B cell (primary cell): ENCODE measurements at places on chromosomes 13 and 19. TPM values are rescaled to one million over a fixed set of nuclear protein-coding genes. Genes with fewer than 3 reads are reported as not detected.

- no peak for DNase-seq
Measured at GRCh38 chr13:74082741-74083160, 51.5 kb downstream of the KLF12 start.

- no peak for DNase-seq
Measured at GRCh38 chr13:91986761-91987483, 588.5 kb downstream of the GPC5 start.

DNA sequence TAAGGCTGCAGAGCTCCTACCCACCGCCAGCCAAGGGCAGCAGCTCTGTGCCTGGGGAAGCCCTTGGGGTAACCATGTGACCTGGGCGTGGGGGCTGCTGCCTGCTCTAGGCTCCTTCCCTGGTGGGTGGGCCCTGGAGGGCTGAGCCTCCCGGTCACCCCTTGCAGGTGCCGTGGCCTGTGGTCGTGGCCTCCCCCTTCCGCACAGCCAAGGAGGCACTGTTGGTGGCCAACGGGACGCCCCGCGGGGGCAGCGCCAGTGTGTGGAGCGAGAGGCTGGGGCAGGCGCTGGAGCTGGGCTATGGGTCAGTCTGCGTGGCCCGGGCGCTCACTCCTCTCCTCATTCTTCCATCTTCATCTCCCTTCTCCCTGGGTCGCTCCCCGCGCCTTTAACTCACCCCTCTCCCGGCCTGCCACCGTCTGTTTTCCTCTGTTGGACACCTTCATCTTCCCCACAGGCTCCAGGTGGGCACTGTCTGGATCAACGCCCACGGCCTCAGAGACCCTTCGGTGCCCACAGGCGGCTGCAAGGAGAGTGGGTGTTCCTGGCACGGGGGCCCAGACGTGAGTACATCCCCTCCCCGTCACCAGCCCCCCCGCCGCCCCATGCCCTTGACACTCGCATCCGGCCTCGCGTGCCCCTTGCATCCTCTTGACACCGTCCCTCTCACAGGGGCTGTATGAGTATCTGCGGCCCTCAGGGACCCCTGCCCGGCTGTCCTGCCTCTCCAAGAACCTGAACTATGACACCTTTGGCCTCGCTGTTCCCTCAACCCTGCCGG, 9.9 kb upstream of the FLT3LG start:
- DNase-seq = no peak

DNA sequence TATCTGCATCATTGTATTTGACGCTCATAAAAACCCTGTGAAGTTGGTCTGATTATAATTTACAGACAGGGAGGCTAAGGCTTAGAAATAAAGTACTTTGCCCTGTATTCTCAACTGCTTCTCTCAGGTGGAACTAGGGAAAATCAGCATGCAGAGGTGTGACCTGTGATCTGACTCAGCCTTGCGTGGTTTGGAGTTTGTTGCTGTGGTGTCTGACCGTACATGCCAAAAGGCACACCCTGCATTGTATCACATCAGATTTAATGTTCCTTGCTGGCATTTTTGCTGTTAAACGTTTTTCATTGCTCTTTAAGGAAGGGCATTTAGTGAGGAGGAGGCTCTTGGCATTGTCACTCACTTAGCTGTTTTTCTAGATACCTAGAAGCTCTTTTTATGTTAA, 58.8 kb upstream of the C1QTNF9B start:
- no peak for DNase-seq

DNA sequence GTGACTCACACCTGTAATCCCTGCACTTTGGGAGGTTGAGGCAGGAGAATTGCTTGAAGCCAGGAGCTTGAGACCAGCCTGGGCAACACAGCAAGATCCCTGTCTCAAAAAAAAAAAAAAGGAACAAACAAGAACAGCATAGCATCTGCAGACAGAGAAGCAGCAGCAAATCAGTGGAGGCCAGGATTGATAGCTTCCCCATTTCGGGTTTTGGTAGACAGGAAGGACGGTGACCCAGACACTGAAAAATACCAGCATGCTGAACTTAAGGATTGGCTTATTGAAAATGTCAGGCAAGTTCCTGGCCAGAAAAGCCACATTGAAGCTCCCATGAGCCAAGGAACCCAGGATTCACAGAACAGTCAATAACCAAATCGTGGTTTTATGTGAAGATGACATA, 3.0 kb downstream of the ZNF490 start:
- DNase-seq = peak; percentile 32

DNA sequence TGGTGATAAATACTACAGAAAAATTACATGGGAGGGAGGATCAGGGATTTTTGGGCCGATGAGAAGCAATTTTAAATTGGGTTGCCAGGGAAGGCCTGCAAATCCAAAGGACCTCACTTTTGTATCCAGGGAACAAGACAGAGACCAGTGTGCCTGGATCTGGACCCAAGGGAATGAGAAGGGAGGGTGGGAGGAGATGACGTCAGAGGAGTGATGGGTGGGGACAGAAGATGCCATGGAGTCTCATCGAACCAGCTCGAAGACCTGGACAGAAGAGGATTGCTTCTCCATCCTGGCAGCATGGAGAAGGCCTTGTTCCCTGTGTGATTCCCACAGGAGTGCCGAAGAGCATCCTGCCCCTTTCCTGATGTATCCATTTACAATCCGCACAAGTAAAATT, 68.9 kb downstream of the ITGBL1 start:
- DNase-seq = no peak

DNA sequence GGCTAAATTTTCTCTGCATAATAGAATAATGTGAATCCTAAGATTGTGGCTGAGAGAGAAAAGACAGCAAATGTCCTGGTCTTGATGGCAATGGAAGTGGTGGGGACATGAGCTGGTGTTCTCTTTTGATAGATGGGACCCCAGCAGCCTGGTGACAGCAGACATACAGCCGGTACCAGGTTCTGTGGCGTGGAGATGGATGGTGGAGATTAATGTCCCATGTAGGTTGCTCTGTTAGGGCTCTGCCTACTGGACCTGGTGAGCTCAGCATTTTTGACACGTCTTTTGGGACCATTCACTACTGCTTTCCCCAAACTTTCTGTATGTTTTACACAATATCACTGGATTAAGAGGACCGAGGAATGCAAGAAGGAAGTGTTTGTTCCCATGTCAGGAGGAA, 8.2 kb upstream of the SIGLEC14 start:
- DNase-seq = no peak

ZNF418 gene
- total RNA-seq = 35.8 and 38.9 TPM in 2 replicates

ELSPBP1 gene
- total RNA-seq = not detected in 2 replicates

FFAR3 gene
- not detected in 2 replicates for total RNA-seq

FCER2 gene
- total RNA-seq = 16.3 and 17.1 TPM in 2 replicates

VSIG10L gene
- 1.7 and 1.8 TPM in 2 replicates for total RNA-seq

ZNF567 gene
- total RNA-seq = 19.7 and 22.4 TPM in 2 replicates

ZNF700 gene
- total RNA-seq = 34.9 and 40.5 TPM in 2 replicates

A1BG gene
- total RNA-seq = 18.4 and 23.7 TPM in 2 replicates
